ENCODE measurements at places on chromosomes 4 and X. TPM values are rescaled to one million over a fixed set of nuclear protein-coding genes. Genes with fewer than 3 reads are reported as not detected.

The NXF2 gene
- not detected for total RNA-seq

The KCNE5 gene
- total RNA-seq, result not detected

The SMR3A gene
- not detected for total RNA-seq

The PPARGC1A gene
- 0.15 TPM for total RNA-seq

The C1QTNF7 gene
- total RNA-seq, result 1.2 TPM

The BMP3 gene
- total RNA-seq, result not detected

The ING2 gene
- 9.5 TPM for total RNA-seq

The PCYT1B gene
- total RNA-seq, result 3.2 TPM

The GYG2 gene
- total RNA-seq, result 5.9 TPM

The PCDH18 gene
- total RNA-seq, result 73.0 TPM

The BMPR1B gene
- total RNA-seq, result under 0.01 TPM

The P2RY8 gene
- not detected for total RNA-seq

The ARMCX4 gene
- 1.8 TPM for total RNA-seq

The ZFP92 gene
- total RNA-seq, result 0.15 TPM

The RHOXF1 gene
- not detected for total RNA-seq

The MAGEE2 gene
- not detected for total RNA-seq

The AMBN gene
- not detected for total RNA-seq
